ENCODE measurements at places on chromosomes 2 and 18.
A peak's percentile ranks its signal among the peaks of the same experiment; 100 is the strongest.

DNA sequence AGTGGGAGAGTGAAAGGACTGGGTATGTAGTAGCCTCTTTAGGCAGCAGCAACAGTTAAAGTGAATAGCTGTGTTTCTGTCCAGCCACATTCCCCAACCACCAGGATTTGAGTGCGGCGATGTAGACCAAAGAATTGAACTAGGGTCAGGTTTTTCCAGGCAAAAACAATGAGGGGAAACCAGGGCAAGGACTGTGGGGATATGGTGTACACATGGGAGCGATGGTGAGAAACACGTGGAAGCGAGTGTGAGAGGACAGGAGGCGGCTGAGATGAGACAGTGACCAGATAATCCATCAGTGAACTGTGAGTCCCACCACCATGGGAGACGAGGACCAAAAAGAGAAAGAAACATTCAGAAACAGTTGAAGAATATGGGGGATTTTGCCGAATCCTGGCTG lies 409.5 kb downstream of the TSN start:
- no peak for DNase-seq

DNA sequence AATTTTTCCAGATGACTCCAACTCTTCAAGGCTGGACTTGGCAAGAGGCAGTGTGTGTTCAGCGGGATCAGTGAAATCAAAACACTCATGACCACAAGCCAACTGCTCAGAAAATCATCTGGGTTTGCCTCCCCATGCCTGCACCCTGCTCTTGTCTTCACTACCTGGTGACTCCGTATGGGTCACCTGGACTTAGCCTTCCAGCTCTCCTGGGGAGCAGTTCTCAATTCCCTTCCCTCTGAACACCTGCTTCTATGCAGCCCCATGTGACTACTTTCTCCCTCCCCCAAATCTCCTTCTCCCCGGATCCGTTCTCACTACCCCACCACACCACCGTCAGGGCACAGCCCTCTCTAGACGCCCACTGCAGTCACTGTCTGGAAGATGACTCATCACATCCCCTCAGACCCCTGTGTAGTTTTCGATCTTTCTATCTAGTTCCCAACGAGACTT lies 130.2 kb upstream of the ID2 start:
- no peak for DNase-seq

GRCh38 chr2:127048618-127048935 lies 58.4 kb downstream of the BIN1 start:
- DNase-seq = no peak

DNA sequence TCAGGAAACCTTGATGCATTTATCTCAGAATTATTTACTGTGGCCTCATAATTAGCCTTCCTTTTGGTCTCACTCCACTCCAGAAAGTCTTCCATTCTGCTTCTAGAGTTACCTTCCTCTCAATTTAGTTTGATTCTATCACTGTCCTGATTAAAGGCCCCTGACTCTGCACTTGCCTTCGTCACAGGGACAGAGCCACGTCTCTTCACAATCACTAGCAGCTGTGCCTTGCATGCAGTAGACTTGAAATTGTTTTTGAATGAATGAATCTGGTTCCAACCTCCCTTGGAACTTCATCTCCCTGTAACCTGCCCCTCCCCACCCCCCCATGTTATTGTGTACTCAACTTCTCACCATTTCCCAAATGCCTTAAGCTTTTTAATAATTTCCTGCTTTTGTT lies 52.4 kb downstream of the OSBPL6 start:
- DNase-seq = no peak

GRCh38 chr2:38066421-38067115 lies 9.4 kb downstream of the CYP1B1 start:
- no peak for DNase-seq

DNA sequence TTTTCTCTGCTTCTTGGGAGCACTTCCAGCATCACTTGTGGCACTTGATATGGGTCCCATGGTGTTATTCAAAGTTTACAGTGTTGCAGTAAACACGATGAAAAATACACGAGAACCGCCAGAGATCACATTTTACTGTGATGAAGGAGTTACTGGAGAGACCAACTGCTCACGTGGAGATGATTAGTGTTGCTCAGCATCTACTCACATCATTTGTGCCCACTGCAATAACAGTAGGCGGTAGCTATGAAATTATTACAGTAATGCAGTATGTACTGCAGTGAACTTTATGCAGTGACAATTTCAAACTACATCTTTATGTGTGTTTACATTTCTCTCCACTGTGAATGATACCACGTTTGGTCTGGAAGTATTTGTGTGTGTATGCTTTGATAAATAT lies 93.5 kb downstream of the SLC4A3 start:
- no peak for DNase-seq

GRCh38 chr2:20451761-20452499 lies 5.1 kb downstream of the RHOB start:
- no peak for DNase-seq

DNA sequence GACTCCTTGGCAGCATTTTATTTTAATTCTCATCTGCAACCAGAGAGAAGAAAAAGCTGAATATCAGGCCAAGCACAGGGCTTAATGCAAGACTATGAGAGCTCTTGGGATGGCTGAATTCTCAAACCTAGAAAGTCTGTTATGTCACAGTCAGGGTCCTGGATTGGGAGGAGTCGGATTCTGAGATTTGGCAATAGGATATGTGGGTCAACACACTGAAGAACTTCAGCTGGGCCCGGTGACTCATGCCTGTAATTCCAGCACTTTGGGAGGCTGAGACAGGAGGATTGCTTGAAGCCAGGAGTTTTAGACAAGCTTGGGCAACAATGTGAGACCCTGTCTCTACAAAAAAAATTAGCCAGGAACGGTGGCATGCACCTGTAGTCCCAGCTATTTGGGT lies 102.4 kb downstream of the COL3A1 start:
- DNase-seq = no peak

DNA sequence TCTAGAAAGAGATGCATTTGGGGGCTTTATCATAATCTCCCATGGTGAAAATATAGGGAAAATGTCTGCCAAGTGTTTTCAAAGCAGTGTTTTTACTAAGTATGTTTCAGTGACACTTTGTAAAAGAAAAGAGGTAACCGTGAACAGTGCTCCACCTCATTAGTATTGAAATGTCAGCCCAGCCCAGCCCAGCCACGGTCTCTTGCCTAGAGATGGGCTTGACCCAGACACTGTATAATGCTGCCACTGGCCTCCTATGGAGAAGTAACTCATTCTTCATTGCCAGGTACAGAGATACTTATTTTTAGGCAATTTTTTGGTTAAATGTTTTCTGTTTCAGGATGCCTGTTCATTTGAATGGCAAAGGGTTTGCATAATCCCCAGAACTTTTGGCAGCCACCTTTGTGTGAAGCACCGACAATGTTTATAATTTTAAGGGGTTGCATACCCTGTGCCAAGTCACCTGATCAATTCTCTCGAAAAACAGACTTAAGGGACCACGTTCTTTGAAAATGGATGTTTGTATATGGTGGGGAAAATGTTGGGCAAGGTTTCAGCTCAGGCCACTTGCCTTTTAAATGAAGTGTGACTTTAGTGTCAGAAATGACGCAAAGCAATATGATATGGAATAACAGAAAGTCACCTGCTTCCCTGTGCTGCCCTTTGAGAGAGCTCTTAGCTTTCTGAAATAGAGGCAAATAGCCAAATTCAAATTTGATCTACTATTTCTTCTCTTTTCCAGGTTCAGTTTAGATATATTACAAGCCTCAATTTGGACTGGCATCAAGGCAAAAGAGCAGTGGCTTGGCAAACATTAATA lies 314.5 kb upstream of the RGPD4 start:
- no peak for DNase-seq

DNA sequence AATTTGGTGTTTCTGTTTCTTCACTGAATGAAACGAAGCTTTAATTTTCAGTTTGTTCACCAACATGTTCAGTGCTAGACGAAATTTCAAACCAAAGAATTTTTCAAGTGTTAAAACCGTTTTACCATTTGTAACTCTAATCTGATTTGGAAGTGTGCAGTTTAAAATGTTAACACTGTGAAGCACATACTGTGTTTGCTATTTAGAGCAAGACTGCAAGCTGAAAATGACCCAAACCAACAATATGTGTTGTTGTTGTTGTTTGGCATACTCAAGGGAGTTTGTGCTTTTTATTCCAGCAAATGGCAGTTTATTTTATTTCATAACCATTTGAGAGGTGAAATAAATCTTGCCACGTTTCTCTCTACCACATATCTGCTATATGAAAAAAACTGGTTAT lies 128.4 kb upstream of the CDH7 start:
- no peak for DNase-seq

DNA sequence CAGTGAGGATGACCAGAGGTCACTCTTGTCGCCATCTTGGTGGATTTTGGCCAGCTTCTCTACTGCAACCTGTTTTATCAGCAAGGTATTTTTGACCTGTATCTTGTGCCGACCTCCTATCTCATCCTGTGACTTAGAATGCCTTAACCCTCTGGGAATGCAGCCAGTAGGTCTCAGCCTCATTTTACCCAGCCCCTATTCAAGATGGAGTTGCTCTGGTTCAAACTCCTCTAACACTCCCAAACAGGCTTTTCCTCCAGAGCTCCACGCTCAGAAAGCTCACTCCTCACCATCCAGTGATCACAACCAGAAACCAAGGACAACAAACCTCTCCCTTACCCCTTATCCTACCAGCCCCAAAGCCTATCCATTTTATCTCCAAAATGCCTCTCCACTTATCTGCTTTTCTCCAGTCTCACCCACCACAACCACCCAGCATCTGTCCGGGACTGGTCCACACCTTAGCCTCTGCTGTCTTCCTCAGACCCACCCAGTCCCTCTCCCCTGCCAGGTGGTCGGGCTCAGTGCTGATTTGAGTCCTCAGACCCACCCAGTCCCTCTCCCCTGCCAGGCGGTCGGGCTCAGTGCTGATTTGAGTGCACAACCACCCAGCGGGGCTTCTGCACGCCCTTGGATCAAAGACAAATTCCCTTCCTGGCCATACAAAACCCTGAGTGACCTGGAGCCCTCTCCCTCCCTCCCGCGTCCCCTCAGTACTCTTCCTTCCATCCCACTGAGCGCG lies 11.7 kb upstream of the SMAD7 start:
- DNase-seq = no peak

- DNase-seq = no peak
These were observed 93.9 kb downstream of the ACKR3 start for GRCh38 chr2:236663287-236664101.

DNA sequence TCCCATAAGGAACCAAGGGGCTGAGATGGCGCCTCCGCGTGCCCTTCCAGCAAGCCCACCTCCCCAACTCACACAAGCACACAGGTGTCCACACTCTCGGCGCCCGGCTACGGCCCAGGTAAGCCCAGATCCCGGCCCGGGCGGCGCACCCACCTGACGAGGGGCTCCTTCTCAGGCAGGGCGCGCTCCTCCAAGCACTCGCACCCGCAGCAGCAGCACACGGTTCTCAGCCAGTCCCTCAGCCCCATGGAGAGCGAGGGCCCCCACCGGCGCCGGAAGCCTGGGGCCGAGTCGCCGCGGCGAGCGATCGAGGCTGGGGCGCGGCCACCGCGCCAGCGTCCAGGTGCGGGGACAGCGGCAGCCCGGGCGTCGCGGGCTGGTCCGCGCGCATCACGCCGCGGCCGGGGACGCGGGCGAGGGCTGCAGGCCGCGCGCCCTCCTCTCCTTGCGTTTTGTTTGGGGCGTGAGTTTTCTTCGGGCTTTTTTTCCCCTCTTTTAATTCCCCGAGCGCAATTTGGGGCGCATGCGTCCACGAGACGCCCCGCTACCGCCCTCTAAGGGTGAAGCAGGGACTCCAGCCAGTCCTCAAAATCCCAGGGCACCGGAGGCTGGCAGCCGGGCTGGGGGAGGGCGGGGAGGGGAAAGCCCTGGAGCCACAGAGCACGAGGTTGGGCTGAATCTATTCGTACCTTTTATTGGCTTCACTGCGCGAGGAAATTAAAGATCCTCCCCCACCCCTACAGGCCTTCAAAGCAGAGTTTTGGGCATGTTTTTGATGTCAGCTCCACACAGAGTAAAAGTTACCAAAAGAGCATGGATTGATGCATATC lies at the start of gene MREG:
Gene MREG, minus strand, starts transcription at position 472 of the 830 bp plus-strand sequence. Its CDS starts 224 bp downstream, at position 248.
- peak; percentile 79 for DNase-seq

- no peak for DNase-seq
These were observed 47.5 kb downstream of the FRZB start for GRCh38 chr2:182818925-182819324.

DNA sequence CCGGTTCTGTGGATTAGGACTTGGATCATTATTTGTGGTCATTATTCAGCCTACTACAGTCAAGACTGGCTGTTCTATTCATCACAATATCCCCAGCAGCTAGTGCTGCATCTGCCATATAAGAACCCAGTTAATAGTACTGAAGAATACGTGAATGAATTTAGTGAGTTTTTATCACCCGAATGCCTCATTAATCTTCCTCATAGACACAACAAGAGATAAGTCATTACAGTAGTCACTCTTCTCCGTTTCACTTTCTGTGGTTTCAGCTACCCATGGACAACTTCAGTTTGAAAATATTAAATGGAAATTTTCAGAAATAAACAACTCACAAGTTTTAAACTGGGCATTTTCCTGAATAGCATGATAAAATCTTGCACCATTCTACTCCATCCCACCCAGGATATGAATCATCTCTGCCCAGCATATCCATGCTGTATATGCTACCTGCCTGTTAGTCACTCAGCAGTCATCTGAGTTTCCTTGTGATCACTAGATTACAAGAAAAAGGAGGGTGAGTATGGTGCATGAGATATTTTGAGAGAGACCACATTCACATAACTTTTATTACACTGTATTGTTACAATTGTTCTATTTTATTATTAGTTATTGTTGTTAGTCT lies 363.7 kb upstream of the CHAC2 start:
- no peak for DNase-seq

DNA sequence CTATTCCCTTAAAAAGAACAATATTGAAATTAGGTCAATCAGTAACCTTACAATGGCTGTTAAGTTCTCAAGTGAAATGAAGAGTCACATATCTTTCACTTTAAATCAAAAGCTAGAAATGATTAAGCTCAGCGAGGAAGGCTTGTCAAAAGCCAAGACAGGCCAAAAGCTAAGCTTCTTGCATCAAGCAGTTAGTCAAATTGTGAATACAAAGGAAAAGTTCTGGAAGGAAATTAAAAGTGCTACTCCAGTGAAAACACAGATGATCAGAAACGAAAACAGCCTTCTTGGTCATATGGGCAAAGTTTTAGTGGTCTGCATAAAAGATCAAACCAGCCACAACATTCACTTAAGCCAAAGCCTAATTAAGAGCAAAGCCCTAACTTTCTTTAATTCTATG lies 402.6 kb upstream of the ZEB2 start:
- DNase-seq = no peak

GRCh38 chr2:160826496-160826895 lies 332.9 kb upstream of the RBMS1 start:
- DNase-seq = no peak
